Type B pancreatic cell (in vitro differentiated cells): ENCODE measurements at places on chromosomes 13 and 19.

- no peak for DNase-seq
These were observed 164.6 kb downstream of the KLF5 start for GRCh38 chr13:73223372-73223781.

GRCh38 chr13:99124794-99125316 lies 75.8 kb upstream of the UBAC2 start:
- DNase-seq, result no peak

DNA sequence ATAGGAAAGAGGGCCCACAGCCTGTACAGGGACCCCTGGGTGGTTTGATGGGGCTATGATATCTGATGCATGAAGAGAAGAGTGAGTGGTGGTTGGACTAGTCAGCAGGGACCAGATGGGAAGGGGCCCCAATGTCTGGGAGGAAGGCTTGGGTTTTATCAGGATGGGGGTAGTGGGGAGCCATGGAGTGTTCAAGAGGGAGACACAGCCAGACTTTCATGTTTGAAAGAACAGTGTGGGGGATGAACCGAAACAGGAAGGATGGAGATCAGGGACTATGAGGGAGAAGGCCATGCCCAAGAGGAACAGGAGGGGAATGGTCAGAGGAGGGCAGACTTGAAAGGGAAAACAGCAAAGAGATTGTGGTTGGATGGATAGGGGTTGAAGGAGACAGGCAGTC lies 63.1 kb downstream of the UNC13A start:
- DNase-seq, result no peak

- no peak for DNase-seq
These were observed 126.8 kb downstream of the UQCRFS1 start for GRCh38 chr19:29086182-29086581.

- DNase-seq, result no peak
These were observed 30.0 kb downstream of the VAV1 start for GRCh38 chr19:6802336-6803035.

GRCh38 chr13:108785844-108786243 lies 156.4 kb downstream of the MYO16 start:
- DNase-seq, result no peak

DNA sequence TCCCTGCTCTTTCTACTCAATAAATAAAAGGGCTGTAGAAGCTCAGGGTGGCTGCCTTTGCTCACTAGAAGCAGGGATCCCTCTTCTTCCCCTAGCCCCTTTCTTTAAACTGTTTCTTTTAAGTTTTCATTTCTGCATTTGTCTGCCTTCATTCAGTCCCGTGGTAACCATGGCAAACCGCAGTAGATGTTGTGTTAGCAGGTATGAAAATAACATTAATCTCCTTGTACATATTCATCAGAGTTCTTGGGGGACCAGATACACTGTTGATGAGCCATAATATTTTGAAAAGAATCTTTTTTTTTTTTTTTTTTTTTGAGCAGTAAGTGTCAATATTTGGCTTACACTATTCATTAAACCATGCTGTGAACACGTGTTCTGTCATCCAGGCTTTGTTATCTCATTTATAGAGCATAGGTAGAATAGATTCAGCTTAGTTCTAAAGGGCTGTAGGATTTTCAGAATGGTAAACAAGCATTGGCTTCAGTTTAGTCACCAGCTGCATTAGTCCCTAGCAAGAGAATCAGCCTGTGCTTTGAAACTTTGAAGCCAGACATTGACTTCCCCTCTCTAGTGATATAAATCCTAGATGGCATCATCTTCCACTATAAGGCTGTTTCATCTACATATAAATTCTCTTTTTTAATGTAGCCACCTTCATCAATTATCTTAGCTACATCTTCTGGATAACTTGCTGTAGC lies 59.4 kb upstream of the SPRY2 start:
- no peak for DNase-seq

DNA sequence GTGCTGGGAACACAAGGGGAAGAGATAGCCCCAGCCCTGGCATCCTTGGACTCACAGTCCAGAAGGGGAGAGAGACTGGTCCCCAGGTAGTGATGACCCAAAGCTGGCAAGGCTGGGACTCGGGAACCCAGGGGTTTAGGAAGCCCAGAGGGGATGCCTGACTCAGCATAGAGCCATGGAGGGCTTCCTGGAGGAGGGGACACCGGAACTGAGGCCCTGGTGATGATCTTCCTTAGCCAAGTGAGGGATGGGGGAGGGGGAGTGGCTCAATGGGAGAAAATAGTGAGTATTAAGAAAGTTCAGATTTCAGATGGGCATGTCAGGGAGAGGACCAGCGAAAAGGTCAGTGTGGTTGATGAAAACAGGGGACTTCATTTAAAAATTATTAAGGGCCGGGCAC lies 26.8 kb downstream of the EXOC3L2 start:
- no peak for DNase-seq

- no peak for DNase-seq
These were observed 16.1 kb upstream of the SPART start for GRCh38 chr13:36362251-36362650.

DNA sequence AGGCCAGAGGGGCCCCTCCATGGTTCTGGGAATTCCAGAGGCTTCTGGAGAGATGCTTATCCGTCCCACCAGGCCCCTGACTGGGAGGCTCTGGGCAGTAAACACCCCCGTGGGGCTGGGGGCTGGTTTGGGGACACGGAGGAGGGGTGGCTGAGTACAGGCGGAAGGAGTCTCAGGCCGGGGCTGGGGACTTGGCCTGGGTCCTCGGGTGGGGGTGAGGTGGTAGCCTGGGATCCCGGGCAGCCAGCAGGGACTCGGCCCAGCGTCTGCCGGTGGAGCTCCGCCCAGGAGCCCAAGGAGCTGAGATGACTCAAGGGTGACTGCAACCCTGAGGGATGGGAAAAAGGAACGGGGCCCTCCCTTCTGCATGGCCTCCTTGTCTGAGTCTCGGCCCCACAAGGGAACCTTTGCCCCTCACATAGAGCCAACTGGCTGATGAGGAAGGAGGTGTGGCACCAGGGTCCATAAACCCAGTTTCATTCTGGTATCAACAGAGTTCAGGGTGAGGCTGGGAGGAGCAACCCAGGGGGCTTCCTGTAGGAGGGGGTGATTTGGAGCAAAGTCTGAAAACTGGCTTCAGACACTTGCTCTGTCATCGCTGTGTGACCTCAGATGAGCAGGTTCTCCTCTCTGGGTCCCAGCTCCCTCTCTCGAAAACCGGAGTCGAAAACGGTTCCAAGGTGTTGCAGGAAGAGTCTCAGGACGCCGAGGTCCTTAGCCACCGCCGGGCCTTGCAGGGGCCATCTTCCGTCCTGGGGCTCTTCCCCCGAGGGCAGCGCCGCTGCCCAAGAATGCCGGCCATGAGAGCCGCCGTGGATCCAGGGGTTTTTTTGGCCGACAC lies 809 bp downstream of the MISP start:
- no peak for DNase-seq

GRCh38 chr13:97660594-97661260 lies 226.8 kb downstream of the RAP2A start:
- no peak for DNase-seq

DNA sequence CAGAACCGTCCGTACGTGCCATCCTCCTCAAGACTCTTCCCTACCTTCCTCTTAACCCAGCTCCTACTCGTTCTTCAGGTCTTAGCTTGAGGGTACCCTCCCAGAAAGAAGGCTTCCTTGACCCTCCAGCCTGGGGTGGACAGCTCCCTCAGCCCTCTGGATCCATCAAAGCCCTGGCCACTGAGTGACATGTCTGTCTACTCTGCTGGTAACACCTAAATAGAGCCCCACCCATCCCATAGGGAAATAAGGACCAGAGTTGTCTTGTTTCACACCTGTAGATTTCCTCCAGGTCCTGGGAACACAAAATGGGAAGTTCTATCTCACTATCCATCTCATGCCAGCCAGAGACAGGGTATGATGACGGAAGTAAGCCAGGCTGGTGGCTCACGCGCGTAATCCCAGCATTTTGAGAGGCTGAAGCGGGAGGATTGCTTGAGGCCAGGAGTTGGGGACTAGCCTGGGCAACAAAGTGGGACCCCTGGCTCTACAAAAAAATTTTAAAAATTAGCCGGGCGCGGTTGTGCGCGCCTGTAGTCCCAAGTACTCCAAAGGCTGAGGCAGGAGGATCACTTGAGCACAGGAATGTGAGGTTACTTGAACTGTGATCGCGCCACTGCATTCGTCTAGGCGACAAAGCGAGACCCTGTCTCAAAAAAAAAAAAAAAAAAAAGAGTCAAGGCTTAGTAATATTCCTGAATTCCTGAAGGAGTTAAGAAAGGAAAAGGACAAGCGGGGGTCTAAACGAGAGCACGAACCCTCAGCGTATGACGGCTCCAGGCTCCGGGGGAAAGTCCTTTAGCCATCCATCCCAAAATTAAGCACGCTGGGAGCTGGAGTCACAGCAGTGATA lies 566 bp upstream of the CCDC97 start:
- no peak for DNase-seq

DNA sequence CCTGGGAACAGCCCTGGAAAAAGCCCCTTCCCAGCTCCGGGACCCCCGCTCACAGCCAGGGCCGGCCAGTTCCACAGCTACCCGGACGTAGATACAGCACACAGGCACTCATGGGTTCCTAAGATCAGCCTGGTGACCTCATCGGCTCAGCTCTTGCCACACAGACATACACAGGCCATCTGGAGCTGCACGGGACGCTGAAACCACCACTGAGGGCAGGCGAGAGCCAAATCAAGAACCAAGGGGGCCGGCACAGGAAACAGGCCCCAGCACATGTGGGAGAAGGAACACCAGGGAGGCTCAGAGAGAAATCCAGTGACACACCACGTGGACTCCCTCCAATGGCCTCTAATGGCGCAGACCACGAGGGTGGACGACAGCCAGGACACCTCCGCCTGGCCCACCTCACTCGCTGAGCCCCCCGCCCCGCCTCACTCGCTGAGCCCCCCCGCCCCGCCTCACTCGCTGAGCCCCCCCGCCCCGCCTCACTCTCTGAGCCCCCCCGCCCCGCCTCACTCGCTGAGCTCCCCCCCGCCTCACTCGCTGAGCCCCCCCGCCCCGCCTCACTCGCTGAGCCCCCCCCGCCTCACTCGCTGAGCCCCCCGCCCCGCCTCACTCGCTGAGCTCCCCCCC lies 69.7 kb upstream of the C13orf46 start:
- DNase-seq, result no peak

DNA sequence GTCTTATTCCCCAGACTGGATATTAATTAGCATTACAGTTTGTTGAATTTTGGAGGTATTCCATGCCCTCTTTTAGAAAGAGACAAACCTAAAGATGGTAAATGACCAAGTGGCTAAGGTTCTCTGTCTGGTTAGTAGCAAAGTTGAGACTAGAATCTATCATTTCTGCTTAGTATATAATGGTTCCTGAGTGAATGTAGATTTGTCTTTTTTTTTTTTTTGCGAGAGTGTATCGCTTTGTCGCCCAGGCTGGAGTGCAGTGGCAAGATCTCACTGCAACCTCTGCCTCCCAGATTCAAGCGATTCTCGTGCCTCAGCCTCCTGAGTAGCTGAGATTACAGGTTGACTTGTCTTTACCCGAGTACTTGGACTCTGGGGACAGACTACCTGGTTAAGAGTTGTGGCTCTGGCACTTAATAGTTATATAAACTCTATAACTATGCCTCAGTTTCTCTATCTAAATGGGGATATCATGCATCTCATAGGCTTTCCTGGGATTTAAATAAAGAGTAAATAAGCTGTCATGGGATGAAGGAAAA lies 2.7 kb downstream of the NAA16 start:
- DNase-seq, result no peak

- no peak for DNase-seq
These were observed 2.4 kb upstream of the AKAP8L start for GRCh38 chr19:15421136-15421695.

- DNase-seq, result no peak
These were observed 41.9 kb downstream of the ANKRD10 start for GRCh38 chr13:110872768-110873638.

DNA sequence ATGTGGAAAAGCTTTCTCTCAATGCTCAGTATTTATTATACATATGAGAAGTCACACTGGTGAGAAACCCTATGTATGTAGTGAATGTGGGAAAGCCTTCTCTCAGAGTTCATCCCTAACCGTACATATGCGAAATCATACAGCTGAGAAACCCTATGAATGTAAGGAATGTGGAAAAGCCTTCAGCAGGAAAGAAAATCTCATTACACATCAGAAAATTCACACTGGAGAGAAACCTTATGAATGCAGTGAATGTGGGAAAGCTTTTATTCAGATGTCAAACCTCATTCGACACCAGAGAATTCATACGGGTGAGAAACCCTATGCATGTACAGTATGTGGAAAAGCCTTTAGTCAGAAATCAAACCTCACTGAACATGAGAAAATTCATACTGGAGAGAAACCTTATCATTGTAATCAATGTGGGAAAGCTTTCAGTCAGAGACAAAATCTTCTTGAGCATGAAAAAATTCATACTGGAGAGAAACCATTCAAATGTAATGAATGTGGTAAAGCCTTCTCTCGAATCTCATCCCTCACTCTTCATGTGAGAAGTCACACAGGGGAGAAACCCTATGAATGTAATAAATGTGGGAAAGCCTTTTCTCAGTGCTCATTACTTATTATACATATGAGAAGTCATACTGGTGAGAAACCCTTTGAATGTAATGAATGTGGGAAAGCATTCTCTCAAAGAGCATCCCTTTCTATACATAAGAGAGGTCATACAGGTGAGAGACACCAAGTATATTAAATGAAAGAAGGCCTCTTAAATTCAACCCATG lies 34.4 kb downstream of the ZNF568 start:
- DNase-seq, result no peak

DNA sequence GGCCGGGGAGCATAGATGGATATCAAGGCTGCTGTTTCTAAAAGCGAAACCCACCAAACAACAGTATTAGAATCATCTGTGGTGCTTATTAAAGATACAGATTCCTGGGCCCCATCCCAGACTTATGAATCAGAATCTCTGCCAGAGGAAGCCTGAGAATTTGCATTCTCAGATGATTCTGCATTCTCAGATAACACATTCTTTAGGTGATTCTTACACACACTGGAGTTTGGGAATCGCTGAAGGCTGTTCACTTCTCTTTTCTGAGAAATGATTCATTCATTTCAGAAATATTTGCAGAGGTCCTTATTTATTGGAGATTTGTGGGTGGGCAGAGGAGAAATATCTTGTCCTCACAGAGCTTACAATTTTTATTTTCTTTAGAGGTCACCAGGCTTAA lies 24.4 kb downstream of the ALOX5AP start:
- DNase-seq, result no peak

DNA sequence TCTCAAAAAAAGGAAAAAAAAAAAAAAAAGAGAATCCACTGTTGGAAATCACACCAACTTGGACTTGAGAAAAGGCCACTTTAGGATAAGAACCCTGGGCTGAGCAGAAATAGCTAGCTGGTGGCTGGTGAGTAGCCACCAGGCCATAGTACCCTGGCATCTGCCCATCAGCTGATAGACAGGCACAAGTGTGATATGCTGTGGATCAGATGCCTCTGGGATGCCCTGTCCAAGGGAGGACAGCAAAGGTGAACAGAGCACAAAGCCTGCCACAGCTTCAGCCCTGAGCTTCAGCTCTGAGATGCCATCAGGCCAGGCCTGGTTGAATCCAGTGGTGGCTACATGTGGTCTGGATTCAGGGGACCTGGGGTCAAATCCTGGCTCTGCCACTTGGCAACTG lies 8.7 kb downstream of the SIRT2 start:
- no peak for DNase-seq

DNA sequence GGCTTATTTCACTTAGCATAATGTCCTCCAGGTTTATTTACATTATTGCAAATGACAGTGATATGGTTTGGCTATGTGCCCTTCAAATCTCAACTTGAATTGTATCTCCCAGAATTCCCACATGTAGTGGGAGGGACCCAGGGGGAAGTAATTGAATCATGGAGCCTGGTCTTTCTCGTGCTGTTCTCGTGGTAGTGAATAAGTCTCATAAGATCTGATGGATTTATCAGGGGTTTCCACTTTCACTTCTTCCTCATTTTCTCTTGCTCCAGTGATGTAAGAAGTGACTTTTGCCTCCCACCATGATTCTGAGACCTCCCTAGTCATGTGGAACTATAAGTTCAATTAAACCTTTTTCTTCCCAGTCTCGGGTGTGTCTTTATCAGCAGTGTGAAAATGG lies 109.6 kb downstream of the VWA8 start:
- no peak for DNase-seq
